GM12891 (cell line): ENCODE measurements at places on chromosomes 2 and 18.

GRCh38 chr18:37403100-37403781 lies 162.4 kb downstream of the CELF4 start:
- DNase-seq, result no peak

GRCh38 chr2:236171680-236172254 lies 3.6 kb upstream of the GBX2 start:
- no peak for DNase-seq

GRCh38 chr2:155980941-155981560 lies 351.5 kb downstream of the NR4A2 start:
- DNase-seq, result no peak

DNA sequence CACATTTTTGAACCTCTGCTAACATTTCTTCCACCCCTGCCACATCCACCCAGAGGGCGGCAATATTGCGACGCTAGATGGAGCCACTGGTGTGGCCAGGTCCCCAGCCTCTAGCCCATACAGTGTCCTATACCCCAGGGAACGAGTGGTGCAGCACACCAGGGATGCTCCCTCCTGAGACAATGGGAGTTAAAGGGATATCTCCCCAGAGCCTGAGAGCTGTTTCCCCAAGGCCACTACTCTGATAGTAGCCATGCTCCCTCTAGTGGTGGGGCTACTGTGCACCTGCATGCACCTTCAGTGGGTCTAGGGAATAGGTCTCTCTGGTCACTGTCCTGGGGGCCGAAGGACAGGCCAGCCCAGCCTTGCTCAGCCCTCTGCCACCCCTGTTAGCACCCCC lies 336.4 kb upstream of the FSHR start:
- peak; percentile 25 for DNase-seq

DNA sequence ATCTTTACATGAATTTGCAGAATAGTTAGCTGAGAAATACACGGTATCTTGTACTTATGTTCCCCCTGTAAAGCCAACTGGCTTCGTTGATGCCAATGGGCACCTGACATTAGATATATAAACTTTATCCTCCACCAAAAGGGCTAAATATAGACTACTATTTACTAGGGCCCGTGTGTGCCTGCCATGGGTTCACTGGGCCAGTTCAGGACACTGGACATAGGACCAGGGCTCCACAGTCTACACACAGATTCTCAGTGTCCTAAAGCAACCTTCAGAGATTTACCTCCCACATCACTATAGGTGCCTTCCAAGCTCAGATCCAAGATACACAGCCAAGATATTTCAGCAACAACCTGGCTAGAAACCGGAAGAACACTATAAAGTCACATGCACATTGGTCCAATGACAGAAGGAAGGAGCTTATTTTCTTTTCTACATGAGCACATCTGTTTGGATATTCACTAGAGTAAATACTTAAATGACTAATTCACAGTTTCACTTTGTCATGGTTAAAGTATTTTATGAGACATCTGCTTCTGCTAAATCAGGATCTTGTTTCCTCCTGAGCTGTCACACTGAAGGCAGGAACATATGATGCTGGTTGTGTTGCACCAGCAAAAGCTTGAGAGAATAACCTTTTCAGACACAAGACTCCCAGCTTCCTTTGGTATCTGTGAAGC lies 95.1 kb downstream of the MYO5B start:
- no peak for DNase-seq

DNA sequence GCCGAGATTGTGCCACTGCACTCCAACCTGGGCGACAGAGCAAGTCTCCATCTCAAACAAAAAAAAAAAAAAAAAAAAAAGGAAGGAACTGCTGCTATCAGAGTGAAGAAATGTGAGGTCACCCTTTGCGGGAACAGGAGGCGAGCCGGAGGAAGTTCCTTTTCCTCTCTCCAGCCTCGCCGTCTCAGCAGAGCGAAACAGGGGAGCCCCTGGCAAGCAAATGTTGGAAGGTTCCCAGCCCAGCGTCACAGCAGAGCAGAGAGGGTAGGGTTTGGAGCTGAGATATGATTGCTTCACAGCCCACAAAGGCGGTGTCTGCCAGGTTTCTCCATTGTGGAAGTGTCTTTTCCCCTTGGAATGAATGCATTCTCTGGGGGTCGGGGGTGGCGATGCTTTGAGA lies 28.5 kb downstream of the SLC20A1 start:
- DNase-seq, result no peak

- DNase-seq, result no peak
Observed at GRCh38 chr2:16622399-16622968, 43.1 kb downstream of the CYRIA start.
